Mesenteric fat pad (tissue), 1 donor: ENCODE measurements at places on chromosomes 4 and X. TPM values are rescaled to one million over a fixed set of nuclear protein-coding genes. Genes with fewer than 3 reads are reported as not detected.

DNA sequence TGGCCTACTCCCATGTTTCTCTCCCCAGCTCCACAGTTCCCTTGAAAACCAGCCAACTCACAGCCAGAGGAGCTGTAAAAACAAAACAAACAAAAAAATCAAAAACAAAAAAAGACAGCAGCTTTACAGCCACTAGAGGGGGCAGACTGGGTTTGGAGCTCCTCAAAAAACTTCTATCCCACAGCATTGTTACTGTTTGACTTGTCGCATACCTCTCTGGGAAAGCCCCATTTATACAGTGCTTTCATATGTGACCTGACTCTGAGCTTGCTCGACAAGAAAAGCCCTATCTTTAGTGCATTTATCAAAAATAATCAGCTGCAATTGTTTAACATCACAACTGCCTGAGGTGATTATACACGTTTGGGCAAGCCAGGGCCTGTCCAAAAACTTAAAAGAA is 21.6 kb downstream of the TSPAN6 start:
- no peak for DNase-seq

The TMEM154 gene
- 7.2 TPM for total RNA-seq

DNA sequence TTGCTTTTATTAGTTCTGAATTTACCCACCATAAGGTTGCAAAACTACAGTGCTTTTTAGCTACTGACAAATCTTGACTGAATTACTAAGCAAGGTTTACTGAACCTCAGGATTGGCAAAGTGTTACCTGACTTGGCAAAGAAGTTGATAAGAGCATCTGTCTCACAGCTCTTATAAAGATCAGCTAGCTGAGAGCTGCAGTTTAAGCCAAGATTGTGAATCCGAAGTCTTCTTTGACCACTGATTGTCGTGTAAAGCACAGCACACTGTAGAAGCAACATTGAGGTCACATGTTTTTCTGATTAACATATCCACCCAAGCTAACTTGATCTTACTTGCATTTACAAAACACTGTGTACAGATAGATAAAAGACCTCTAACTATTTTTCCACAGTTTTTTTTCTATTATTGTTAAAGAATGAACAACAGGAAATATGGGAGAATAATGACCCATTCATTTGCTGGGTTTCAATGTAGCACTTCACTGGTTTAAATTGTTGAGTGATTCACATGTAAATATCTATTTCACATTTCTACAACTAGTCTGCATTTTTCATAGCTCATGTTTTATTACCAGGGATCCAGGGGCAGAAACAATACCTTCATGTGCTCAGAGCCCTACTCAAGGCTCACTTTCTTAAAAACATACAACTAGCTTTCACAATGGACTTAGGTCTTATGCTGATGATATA is 54.0 kb downstream of the METTL14 start:
- no peak for DNase-seq

DNA sequence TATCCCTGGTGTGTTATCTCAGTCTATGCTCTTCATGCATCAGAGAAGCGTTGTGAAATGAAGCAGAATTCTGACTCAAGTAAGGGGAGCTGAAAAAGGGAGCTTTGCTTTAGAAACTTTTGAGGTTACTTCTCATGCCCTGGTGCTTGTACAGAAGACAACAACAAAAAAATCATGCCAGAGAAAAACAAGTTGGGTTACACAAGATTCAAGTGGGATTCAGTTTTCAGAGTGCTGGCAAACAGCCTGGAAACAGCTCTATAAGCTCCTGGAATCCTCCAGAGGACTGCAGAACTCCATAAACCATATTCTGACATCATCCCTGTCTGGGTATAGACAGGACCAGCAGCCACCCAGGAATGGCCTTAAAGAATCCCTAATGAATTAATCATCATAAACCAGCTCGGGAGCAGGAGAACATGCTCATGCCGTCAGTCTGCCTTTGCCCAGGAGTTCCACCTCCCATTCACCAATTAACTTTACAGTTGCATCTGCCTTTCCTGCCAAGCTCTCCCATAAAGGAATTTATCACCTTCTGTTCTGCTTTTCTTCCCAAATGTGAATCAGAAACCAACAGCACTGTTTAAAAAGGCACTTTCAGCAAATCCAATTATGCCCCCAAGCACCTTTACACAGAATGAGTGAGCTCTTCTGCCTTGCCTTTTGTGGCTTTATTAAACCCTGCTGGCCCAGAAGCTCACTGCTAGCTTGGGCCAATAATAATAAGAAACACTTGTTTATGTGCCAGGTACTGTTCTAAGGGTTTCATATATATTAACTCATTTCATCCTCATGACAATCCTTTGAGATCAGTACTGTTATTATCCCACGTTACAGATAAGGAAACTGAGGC is 54.5 kb upstream of the FBXW7 start:
- DNase-seq, result no peak

GRCh38 chrX:100647739-100648138 is 3.7 kb downstream of the SRPX2 start:
- no peak for DNase-seq

GRCh38 chrX:136397001-136397400 is 90.7 kb upstream of the BRS3 start:
- DNase-seq, result no peak

DNA sequence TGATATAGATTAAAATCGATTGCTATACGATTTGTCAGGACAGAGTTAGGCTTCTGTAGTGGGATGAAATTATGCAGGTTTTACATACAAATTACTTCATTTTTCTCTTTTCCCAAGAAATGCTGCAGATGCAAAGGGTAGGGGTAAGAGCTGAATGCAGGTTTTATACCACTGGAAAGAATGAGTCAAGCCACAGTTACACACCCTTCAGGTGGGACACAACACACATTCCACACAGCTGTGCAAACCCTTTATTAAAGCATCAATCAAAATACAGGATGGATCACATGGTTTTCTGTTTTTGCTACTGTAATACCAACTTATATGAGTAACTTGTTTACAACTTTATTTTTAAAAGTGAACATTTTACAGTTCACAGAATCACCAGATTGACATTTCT is 39.8 kb downstream of the MFAP3L start:
- DNase-seq, result no peak

GRCh38 chrX:153474718-153475117 is 4.3 kb upstream of the HAUS7 start:
- no peak for DNase-seq

The CDKL5 gene
- 6.8 TPM for total RNA-seq

GRCh38 chr4:151824656-151825055 is 63.8 kb upstream of the GATB start:
- DNase-seq, result no peak
